ENCODE measurements at places on chromosomes 3 and 15. TPM values are rescaled to one million over a fixed set of nuclear protein-coding genes. Genes with fewer than 3 reads are reported as not detected.

The FMN1 gene
- total RNA-seq = 3.8 TPM

The CYP8B1 gene
- not detected for total RNA-seq

The GATA2 gene
- total RNA-seq = 14.3 TPM

The TMEM158 gene
- total RNA-seq = 1.3 TPM

The ZNF662 gene
- 5.3 TPM for total RNA-seq

The THRB gene
- 24.4 TPM for total RNA-seq

The TF gene
- total RNA-seq = 1.4 TPM

The HCLS1 gene
- 7.4 TPM for total RNA-seq

The GOLGA6B gene
- not detected for total RNA-seq

The SERPINI1 gene
- 6.3 TPM for total RNA-seq

The HYAL1 gene
- total RNA-seq = 63.1 TPM

The RPL39L gene
- 5.4 TPM for total RNA-seq

The LSM3 gene
- 14.5 TPM for total RNA-seq

The ANKRD63 gene
- total RNA-seq = 0.45 TPM

The RPS27L gene
- total RNA-seq = 89.6 TPM

The SLC28A1 gene
- 0.32 TPM for total RNA-seq

The ADGRG7 gene
- total RNA-seq = 0.23 TPM

The KNSTRN gene
- total RNA-seq = 9.9 TPM

The SKOR1 gene
- 0.16 TPM for total RNA-seq

The ERICH6 gene
- not detected for total RNA-seq

The ACKR2 gene
- 0.60 TPM for total RNA-seq
